ENCODE measurements at places on chromosomes 13 and 19.

DNA sequence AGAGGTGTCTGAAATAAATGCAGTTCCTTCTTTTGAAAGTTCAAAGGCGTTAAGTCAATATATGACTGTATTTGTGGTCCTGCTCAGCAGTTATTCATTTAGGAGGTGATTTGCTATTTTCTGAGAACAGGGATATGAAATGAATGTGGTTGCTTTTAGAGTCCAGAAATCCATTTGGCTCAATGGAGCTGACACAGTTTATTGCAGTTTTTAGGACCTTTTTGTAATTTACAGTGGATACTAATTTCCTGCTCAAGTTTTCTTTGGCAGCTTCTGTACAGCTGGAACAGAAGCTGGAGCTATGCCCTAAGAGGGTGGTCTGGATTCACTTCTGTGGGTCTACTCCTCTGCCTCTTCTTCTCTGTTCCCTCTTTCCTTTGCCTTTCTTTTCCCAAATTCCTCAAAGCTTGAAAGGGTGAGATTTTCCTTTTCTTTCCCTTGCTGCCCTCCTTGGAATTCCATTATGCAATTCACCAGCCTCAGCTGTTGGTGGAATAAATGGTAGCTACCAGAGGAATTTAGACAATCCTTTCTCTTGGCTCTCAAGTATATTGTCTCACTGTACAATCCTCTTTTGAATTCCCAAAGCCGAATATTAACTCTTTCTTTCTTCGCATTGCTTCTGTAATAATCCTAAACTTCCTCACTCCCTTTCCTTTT is 39.9 kb downstream of the ITGBL1 start:
- DNase-seq: no peak

- no peak for DNase-seq
Measured at GRCh38 chr19:19185853-19186740, 5.9 kb downstream of the BORCS8 start.

GRCh38 chr13:41465241-41465847 is 8.0 kb downstream of the RGCC start:
- peak; percentile 67 for DNase-seq

DNA sequence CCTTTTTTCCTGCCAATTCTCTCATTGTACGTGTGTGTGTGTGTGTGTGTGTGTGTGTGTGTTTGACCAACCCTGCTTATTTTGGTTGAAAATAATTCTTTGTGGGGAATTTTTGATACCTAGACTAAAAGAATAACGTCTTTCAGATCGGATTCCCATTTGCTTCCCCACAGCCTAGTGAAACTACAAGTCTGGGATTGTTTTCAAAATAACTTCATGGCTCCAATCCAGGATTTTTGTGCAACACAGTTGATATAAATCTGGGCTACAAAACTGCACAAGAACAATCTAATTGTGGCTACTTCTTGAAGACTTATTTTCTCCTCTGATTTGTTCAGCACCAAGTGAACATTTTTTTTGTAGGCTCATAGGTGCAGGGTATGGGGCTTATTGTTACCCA is 332.8 kb upstream of the MIR17HG start:
- no peak for DNase-seq

DNA sequence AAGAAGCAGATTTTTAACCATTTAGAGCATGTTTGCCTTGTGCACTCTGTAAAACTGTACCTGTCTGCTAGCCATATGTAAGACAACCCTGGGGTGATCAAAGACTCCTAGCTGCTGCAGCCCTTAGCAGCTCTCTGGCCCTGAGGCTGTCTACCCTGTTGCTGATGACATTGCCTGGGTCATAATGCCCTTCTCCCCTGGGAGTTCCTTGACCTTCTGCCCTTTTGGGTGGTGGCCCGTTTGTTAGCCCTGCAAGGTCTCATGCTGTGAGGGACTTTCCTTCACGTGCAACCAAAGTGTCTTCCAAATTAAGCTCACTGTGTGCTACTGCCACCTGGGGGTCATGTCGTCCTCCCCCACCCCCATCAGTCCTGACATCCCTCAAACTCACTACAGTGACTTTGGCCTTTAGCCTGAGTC is 7.4 kb downstream of the GPC6 start:
- no peak for DNase-seq

DNA sequence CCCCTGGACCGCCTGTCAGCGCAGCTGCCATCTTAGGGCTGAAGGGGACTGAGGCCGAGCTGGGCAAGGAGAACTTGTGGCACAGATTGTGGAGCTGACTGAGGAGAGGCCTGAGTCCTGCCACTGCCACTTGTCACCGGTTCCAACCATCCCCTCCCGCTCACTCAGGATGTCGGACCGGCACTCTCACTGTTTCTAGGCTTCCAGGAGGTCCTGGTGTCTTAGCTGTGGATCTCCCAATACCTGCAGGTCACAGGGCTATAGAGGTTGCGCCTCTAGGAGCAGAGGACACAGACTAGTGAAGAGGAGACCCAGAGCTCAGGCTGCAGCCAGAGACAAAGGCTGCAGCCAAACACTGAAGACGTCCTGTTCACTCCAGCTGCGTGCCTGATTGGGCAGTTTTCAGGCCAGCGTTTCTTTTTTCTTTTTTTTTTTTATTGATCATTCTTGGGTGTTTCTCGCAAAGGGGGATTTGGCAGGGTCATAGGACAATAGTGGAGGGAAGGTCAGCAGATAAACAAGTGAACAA is 15.3 kb upstream of the ZNF486 start:
- DNase-seq: no peak

DNA sequence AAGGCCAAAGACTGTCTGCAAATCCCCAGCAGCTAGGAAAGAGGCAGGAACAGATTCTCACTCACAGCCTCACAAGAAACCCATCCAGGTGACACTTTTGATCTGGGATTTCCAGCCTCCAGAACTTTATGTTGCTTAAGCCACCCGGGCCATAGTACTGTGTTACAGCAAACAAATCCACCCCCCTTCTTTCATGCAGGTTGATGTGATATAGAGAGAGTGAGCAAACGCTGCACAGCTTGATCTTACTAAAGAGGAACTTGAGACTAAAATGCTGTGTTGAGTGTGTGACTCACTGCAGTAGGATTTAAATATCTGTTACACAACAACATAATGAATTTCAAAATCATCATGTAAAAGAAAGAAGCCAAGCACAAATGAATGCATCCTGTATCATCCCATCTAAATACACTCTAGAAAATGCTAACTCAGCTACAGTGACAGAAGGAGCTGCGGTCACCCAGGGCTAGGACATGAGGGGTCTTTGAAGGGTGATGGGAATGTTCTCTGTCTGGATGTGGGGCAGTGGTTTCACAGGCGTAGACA is 32.2 kb downstream of the RCBTB2 start:
- DNase-seq: peak; percentile 95

DNA sequence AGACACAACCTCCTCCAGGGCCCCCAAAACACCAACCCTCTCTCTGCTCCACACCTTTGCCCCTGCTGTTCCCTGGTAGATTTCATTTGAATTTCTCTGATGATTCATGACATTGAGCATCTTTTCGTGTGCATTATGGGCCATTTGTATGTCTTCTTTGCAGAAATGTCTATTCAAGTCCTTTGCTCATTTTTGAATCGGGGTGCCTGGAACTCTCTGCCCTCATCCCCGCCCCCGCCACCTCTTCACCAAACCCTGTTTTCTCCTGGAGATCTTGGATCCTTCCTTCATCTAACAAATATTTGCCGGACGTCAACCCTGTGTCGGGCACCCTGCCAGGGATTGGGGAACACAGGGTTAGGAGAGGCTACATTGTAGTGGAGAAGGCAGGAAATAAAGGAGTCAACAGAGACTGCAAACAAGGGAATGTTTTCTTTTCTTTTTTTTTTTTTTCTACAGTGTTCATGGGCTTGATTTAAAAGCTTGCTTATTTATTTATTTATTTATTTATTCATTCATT is 25.5 kb upstream of the SLC1A5 start:
- no peak for DNase-seq

DNA sequence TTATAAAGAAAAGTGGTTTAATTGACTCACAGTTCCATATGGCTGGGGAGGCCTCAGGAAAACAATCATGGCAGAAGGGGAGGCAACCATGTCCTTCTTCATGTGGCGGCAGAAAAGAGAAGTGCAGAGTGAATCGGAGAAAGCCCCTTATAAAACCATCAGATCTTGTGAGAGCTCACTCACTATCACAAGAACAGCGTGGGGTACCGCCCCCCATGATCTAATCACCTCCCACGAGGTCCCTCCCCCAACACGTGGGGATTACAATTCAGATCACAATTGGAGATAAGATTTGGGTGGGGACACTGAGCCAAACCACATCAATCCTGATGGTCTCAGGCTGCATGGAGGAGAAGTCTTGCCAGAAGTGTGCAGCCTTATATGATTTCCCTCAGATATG is 26.0 kb downstream of the TM9SF2 start:
- no peak for DNase-seq

GRCh38 chr13:72180253-72180952 is 313.4 kb upstream of the DACH1 start:
- no peak for DNase-seq

DNA sequence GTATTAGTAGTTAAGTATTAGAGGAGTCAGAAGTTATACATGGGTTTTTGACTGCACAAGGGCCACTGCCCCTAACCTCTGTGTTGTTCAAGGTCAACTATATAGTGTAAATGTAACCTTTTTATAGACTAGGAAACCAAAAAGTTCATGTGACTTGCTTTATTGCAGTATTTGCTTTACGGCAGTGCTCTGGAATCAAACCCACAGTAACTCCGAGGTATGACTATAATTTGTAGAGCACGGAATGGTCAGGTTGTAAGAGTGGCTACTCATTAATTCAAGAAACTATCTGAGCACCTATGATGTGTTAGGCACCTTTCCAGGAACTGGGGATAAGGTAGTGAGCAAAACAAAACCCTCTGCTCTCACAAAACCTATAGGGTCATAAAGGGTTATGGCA is 22.2 kb downstream of the SUPT20H start:
- no peak for DNase-seq
